ENCODE measurements at places on chromosomes 2 and 18. TPM values are rescaled to one million over a fixed set of nuclear protein-coding genes. Genes with fewer than 3 reads are reported as not detected.

GRCh38 chr2:230910546-230911177 lies 14.4 kb downstream of the GPR55 start:
- no peaks in the 10 kb centered on the region for H3K27me3 ChIP-seq
- DNase-seq, result peak; percentile 20
- no peak overlapping the region for H3K4me3 ChIP-seq
- H3K36me3 ChIP-seq, result no peaks in the 10 kb centered on the region

DNA sequence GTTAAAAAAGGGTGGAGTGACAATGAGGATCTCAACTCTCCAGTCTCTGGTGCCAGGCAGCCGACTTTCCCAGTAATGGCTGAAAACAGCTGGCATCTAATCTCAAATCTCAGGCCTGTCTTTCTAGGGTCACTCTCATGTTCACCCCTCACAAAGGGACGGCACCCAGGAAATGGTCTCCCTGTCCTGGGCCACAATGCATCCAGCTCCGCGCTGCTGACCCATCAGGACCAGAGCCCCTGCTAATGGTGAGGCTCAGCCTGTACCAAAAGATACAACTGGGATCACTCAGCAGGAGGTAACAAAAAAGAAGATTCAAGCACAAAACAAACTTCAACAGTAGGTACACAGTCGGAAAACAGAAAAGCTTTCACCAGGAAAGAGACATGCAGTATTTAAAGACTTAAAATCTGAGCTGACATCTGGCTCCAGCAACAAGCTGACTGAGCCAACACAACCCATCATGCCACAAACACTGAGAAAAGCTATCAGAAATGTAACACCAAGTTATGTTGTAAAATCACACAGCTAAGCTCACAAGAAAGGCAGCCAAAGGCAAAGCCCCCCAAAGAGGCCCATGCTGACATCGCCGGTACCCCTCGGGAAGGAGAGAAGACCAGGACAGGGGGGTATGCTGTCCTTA lies 13.6 kb upstream of the KIDINS220 start:
- DNase-seq, result no peak
- no peaks in the 10 kb centered on the region for H3K4me1 ChIP-seq
- no peaks in the 10 kb centered on the region for H3K36me3 ChIP-seq
- H3K27me3 ChIP-seq, result no peaks in the 10 kb centered on the region
- no peak overlapping the region for H3K27ac ChIP-seq

DNA sequence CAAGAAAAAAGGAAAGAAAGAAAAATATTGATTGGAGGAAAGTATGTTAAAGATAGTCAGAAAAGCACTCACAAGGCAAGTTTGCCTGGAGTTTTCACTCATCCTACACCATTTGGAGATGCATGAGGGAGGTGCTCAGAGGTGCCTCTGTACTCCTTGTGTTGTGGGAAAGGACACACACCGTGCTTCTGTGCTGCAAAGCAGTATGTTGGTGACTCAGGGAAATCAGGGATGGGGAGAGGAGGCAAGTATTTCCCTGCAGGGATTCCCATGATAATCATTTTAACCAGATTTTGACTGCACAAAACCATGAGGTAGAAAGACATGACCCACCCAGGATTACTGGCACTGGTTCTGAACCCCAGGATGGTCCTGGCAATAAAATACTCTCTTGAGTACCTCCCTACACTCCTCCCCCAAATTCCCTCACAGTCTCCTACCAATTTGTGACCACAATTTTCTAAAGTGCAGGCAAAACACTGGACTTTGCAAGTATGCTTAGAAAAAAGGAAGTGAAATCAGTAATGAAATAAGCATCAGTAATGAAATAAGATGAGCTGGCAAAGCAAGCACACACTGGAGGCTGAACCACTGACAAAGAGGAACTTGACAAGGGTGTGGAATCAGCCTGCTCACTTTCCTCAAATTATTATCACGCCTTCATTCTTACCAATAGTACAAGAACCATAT lies 155.5 kb upstream of the ACVR2A start:
- no peaks in the 10 kb centered on the region for H3K36me3 ChIP-seq
- H3K4me3 ChIP-seq, result no peak overlapping the region
- no peaks in the 10 kb centered on the region for H3K4me1 ChIP-seq
- DNase-seq, result no peak
- no peaks in the 10 kb centered on the region for H3K27me3 ChIP-seq

GRCh38 chr2:162099836-162100235 lies 25.8 kb upstream of the DPP4 start:
- no peaks in the 10 kb centered on the region for H3K27me3 ChIP-seq
- H3K4me1 ChIP-seq, result no peaks in the 10 kb centered on the region
- H3K27ac ChIP-seq, result no peak overlapping the region
- DNase-seq, result no peak
- H3K36me3 ChIP-seq, result no peaks in the 10 kb centered on the region

- no peaks in the 10 kb centered on the region for H3K4me1 ChIP-seq
- no peak overlapping the region for H3K27ac ChIP-seq
- DNase-seq, result no peak
- no peaks in the 10 kb centered on the region for H3K27me3 ChIP-seq
- no peaks in the 10 kb centered on the region for H3K36me3 ChIP-seq
Measured at GRCh38 chr18:75829091-75829490, 401.6 kb upstream of the SMIM21 start.

- no peaks in the 10 kb centered on the region for H3K27me3 ChIP-seq
- no peak for DNase-seq
- H3K4me1 ChIP-seq, result no peaks in the 10 kb centered on the region
Measured at GRCh38 chr2:207121784-207122183, 44.0 kb downstream of the KLF7 start.

GRCh38 chr2:185201063-185201462 lies 537.5 kb upstream of the FSIP2 start:
- H3K27ac ChIP-seq, result no peak overlapping the region
- no peaks in the 10 kb centered on the region for H3K27me3 ChIP-seq
- H3K4me1 ChIP-seq, result no peaks in the 10 kb centered on the region

- no peak for DNase-seq
- no peaks in the 10 kb centered on the region for H3K36me3 ChIP-seq
- H3K4me3 ChIP-seq, result no peak overlapping the region
Measured at GRCh38 chr18:13493725-13494124, 232.6 kb downstream of the FAM210A start.

DNA sequence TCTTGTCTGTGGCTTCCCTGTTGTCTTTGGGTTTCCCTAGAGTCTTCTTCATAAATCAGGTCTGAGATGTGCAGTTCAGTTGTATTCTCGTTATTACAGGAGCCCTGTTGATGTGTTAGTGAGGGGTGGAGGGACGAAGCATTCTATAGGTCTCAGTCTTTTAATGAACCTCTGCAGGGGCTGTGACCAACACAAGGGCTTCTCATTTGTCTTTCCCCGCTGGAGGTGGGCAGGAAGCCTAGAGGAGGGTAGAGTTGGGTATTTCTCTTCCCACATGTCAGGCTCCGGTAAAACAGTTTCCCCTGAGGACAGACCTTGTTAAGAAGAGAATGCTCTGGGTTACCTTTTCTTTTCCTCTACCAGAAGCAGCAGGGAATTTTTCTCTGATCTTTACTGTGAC lies 31.2 kb downstream of the PROC start:
- H3K27ac ChIP-seq, result no peak overlapping the region
- no peaks in the 10 kb centered on the region for H3K4me1 ChIP-seq
- no peak overlapping the region for H3K4me3 ChIP-seq
- H3K36me3 ChIP-seq, result no peaks in the 10 kb centered on the region
- H3K27me3 ChIP-seq, result no peaks in the 10 kb centered on the region

DNA sequence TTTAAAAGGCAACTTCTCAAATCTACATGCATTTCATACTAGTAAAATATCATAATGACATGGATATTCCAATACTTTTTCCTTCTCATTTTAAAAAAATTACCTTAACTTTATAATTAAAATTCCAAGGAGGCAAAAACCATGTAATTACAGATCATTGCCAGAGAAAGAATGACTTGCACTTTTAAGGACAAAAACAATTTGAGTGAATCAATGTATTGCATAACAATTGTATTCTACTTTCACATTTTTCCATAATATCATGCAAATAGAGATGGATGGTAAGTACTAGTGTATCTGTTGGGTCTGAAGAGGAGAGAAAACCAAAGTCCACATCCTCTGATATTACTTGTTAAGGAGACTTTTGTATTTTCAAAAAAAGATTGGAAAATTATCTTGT lies 89.5 kb upstream of the NCK2 start:
- no peak overlapping the region for H3K27ac ChIP-seq
- DNase-seq, result no peak
- no peaks in the 10 kb centered on the region for H3K36me3 ChIP-seq
- H3K4me3 ChIP-seq, result no peak overlapping the region

DNA sequence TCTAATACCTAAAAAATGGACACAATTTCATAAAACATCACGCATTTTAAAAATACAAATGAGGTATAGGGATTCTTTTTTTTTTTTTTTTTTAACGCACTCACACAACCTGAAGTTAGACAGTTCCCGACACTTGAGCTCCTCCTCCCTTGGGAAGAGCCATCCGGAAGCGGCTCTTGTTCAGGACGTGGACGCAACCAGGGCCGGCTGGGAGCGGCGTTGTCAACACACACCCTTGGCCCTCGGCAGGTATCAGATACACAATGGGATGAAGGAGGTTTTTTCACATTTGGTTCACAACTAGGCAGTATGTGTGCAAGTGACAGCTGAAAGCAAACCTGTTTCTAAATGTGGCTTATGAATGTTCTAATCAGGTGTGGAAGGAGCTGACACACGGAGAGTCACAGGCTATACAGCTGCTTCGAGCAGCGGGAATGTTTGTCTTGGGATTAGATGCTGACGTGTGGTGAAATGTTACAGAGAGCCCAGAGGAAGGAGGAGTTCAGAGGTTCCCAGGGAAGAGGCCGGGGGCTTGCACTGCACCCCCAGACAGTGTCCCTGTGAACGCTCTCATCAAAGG lies 111.1 kb downstream of the PXDN start:
- no peaks in the 10 kb centered on the region for H3K27me3 ChIP-seq
- DNase-seq, result no peak
- H3K36me3 ChIP-seq, result no peaks in the 10 kb centered on the region
- H3K4me3 ChIP-seq, result no peak overlapping the region
- no peaks in the 10 kb centered on the region for H3K4me1 ChIP-seq

- H3K27ac ChIP-seq, result peak overlapping the region; percentile 67
- no peaks in the 10 kb centered on the region for H3K4me1 ChIP-seq
- no peak overlapping the region for H3K4me3 ChIP-seq
- no peak for DNase-seq
- H3K36me3 ChIP-seq, result peaks cover 32% of the 10 kb centered on the region
- no peaks in the 10 kb centered on the region for H3K27me3 ChIP-seq
Measured at GRCh38 chr2:48452108-48452507, 77.8 kb upstream of the STON1 start.

DNA sequence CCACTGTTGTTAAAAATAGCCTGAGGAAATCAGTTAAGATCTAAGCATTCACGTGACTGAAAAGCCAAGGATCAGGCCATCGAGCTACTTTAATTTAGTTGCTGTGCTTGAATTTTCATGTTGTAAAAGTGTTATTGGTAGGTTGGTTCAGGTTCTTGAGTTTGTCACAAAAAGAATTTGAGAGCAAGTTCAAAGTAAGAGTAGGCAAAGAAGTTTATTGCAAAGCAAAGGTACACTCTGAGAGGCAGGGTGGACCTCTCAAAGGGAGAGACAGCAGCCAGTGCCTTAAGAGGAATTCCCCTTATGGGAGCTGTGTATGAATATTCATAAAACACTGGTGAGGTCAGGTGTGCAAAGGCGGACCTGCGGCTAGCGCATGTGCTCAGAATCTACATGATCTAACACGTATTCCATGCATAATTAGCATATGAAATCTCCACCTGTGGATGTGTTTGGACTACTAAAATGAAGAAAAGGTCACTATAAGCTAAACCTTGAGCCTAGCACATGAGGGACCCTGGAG lies 236.5 kb downstream of the NDUFA10 start:
- no peak for DNase-seq
- no peak overlapping the region for H3K27ac ChIP-seq
- H3K4me3 ChIP-seq, result no peak overlapping the region
- H3K4me1 ChIP-seq, result no peaks in the 10 kb centered on the region
- H3K27me3 ChIP-seq, result no peaks in the 10 kb centered on the region

GRCh38 chr2:31539505-31539904 lies 41.2 kb downstream of the SRD5A2 start:
- peaks cover 14% of the 10 kb centered on the region for H3K4me1 ChIP-seq
- H3K4me3 ChIP-seq, result no peak overlapping the region
- H3K27ac ChIP-seq, result no peak overlapping the region
- no peaks in the 10 kb centered on the region for H3K36me3 ChIP-seq
- no peak for DNase-seq

GRCh38 chr2:20205915-20206524 lies 18.9 kb downstream of the SDC1 start:
- peak; percentile 84 for DNase-seq
- no peak overlapping the region for H3K4me3 ChIP-seq
- H3K27ac ChIP-seq, result peak overlapping the region; percentile 99
- H3K27me3 ChIP-seq, result no peaks in the 10 kb centered on the region

DNA sequence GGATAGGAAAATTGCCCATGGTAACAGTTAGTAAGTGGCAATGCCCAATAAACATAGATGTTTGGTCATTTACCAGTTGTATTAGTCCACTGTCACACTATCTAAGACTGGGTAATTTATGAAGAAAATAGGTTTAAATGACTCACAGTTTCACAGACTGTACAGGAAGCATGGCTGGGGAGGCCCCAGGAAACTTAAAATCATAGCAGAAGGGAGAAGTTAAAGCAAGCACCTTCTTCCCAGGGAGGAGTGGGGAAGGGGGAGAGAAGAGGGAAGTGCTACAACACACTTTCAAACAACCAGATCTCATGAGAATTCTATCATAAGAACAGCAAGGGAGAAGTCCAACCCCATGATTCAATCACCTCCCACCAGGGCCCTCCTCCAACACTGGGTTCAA lies 23.4 kb downstream of the NR4A2 start:
- H3K4me1 ChIP-seq, result peaks cover 15% of the 10 kb centered on the region
- no peak overlapping the region for H3K27ac ChIP-seq
- no peaks in the 10 kb centered on the region for H3K36me3 ChIP-seq
- H3K4me3 ChIP-seq, result no peak overlapping the region

DNA sequence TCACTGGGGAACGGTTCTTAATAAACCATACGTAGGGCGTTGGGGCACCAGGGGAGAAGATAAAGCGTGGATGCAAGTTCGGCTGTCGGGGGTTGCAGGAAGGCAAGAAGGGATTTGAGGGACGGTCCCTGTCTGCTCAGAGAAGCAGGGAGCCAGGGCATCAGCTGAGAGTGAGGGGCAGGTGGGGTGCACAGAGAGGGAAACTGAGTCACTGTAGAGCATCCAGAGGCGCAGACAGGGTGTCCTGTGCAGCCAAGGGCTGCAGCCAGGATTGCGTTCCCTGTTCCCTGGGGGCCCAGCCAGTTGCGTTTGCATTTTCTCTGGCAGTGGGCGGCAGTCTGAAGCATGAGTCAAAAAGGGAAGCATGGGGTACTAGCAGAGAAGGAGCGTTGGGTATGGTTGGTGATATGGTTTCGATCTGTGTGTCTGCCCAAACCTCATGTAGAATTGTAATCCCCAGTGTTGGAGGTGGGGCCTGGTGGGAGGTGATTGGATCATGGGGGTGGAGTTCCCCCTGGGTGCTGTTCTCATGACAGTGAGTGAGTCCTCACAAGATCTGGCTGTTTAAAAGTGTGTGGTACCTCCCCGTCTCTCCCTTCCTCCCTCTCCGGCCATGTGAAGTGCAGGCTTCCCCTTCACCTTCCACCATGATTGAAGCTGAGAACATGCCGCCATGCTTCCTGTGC lies 202.9 kb downstream of the NDUFA10 start:
- no peaks in the 10 kb centered on the region for H3K4me1 ChIP-seq
- H3K27me3 ChIP-seq, result no peaks in the 10 kb centered on the region
- no peak overlapping the region for H3K4me3 ChIP-seq
- DNase-seq, result no peak
- H3K36me3 ChIP-seq, result no peaks in the 10 kb centered on the region

Gene PAPOLG
- total RNA-seq, result 4.3 TPM

Gene PCARE
- total RNA-seq, result not detected

Gene RGPD4
- total RNA-seq, result not detected

Gene LHCGR
- not detected for total RNA-seq

Gene ING5
- 20.3 TPM for total RNA-seq

Gene C2orf72
- 167 TPM for total RNA-seq

Measured in right lobe of liver (tissue), 6 donors.